ENCODE measurements at places on chromosomes 6 and 20. TPM values are rescaled to one million over a fixed set of nuclear protein-coding genes. Genes with fewer than 3 reads are reported as not detected.

Gene TNXB
- total RNA-seq: 26.8 TPM

Gene FYN
- 326 TPM for total RNA-seq

Gene OTOR
- total RNA-seq: not detected

Gene LPA
- total RNA-seq: not detected

Gene ABT1
- 30.0 TPM for total RNA-seq

Gene BMP5
- not detected for total RNA-seq

Gene HNF4A
- total RNA-seq: not detected

Gene PBOV1
- total RNA-seq: not detected

Gene RIPPLY2
- not detected for total RNA-seq

Gene SYCP2L
- 0.50 TPM for total RNA-seq

Gene SAMD3
- total RNA-seq: 1.5 TPM

Gene GPX6
- total RNA-seq: not detected

Gene NNAT
- 0.66 TPM for total RNA-seq
